ENCODE measurements at places on chromosomes 5 and 9.
A peak's percentile ranks its signal among the peaks of the same experiment; 100 is the strongest.

- DNase-seq = no peak
These were observed 310.1 kb downstream of the ZNF608 start for GRCh38 chr5:124436294-124436693.

- no peak for DNase-seq
These were observed 19.7 kb upstream of the SNCAIP start for GRCh38 chr5:122292332-122292731.

DNA sequence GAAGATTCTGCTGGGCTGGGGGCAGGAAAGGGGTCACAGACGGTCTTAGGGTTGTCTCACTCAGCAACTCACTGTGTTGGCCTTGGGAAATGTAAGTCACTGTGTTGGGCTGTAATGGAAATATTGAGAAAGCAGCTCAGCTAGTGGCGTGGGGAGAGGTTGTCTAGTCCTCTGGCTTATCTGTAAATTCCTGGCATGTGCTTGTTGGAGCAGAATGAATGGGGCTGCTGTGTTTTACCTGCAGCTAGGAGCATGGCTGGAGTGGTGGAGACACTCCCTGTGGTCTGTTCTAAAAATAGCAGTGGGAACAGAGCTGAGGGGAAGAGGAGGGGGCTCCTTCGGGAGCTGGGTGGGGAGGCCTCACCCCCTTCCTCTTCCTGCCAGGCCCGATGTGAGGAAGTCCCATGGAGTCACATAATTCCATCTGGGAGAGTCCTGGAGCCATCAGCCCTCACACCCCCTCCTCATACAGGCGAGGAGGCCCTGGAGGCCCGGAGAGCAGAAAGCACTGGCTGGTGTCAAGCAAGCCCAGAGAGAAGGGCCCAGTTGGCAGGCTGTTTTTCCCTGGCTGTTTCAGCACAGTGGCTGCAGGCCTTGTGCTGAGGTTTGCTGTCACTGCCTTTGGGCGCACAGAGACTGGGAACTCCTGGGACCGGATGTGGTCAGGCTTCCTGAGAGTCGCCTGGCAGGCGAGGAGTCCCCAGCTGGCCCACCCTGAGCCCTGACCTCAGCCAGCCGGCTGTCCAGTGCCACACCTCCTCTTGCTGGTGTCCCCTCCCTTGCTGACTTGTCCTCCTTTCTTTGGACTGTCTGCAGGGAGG, 84.9 kb downstream of the RGS3 start:
- peak; percentile 72 for DNase-seq

DNA sequence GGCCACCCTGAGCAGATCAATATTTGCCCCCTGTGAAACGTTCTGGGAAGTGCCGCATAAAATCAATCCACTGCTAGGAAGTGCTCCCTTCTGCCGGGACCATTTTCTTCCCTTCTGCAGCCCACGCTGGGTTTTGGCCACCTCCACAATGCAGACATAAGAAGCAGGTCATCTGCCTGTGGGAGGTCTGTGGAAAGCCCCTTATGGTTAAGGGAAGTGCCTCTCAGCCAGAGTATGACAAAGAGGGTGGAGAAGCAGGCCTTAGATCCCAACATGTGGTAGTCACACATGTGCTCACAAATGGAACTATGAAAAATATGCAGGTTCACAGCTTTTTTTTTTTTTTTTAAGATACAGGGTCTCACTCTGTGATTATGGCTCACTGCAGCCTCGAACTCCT, 82.8 kb downstream of the SLC1A3 start:
- DNase-seq = no peak

DNA sequence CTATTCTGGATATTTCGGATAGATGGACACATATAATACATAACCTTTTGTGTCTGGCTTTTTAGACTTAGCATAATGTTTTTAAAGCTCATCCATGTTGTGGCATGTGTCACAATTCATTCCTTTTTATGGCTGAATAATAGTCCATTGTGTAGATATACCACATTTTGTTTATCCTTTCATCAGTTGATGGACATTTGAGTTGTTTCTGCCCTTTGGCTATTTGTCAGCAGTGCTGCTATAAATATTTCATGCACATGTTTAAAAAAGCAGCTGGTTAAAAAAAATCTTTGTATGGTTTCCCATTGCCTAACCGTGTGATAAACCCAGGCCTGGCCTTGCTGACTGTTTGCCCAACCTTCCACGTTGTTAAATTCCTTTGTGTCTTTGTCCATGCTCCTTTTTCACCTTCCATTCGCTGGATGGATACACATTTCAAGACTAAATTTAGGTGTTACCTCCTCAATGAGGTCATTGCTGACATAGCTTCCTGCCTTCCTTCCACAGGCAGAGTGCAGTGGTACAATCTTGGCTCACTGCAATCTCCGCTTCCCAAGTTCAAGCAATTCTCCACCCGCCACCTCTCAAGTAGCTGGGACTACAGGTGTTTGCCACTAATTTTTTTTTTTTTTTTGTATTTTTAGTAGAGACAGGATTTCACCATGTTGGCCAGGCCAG, 11.3 kb downstream of the GDA start:
- DNase-seq = no peak

DNA sequence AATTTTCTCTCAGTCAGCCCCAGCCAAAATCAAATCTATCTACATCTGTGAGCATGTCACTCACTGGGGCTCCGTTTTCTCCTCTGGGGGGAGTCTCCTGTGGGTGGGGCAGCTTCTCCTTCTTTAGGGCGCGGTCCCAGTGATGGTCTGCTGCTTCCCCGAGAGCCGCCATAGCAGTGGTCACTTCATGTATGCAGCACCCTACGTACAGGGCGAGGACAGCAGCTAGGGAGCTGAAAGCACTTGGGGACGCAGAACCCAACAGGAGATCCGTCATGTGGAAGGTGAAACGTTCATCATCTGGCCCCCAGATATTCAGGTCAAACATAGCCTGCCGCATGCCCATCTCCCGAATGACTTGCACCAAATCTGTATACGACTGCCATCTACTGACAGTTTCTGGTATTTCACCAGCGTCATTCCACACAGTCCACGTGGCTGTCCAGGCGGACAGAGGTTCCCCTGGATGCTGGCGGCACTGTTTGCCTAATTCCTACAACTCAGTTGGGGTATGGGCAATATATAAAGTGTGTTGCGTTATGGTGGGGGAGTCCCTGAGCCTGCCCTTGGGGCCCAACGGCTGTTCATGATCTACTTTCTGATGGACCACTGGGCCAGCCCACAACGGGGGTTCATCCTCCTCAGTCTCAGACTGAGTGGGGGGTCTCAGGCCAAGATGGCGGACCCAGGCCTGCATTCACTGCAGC, 795.0 kb downstream of the EFNA5 start:
- DNase-seq = no peak

- DNase-seq = no peak
These were observed 194.7 kb downstream of the GLIS3 start for GRCh38 chr9:4105183-4105582.

- peak; percentile 30 for DNase-seq
These were observed 70.8 kb upstream of the UNC5A start for GRCh38 chr5:176739461-176740051.

DNA sequence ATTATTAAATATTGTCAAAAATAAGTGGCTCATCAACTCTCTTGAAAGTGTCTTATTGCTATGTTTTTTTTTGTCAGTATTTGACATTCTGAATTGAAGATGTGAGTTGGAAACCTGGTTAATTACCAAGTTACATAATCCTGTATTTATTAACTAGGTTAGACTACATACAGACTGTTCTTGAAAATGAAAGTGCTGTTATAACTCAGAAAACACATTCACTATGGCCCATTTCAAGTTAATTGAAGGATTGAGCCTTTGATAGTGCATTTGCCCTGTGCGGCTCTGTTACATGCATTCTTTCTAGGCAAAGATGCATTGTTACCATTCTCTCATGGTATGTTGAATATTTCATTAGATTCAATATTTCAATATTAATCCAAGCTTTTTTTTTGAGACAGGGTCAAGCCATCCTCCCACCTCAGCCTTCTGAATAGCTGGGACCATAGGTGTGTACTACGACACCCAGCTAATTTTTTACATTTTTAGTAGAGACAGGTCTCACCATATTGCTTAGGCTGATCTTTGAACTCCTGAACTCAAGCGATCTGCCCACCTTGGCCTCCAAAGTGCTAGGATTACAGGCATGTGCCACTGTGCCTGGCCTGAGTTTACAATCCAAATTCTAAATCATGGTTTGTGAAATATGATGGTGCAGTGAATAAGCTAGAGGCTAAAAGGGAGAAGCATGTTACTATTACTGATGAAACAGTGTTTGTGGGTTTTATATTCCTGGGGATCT, 10.0 kb downstream of the CTNNA1 start:
- DNase-seq = peak; percentile 31

DNA sequence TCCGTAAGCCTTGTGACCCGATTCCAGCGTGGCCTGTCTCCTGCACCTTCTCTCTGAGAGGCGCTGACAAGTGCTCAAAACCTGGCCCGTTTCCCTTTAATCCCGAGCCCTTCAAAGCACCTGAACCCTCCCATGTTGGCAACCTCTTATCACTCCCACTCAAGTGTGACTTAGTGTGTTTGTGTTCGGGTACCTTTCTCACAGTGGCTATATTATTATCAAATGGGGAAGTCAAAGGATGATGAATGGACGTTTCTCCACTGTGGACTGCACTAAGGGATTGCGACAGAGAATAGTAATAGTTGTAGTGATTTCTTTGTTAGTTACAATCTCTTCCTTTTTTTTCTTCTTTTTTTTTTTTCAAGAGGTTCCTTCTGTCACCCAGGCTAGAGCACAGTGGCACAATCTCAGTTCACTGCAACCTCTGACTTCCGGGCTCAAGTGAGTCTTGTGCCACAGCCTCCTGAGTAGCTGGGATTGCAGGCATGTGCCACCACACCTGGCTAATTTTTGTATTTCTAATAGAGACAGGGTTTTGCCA, 65.4 kb upstream of the TNFSF8 start:
- no peak for DNase-seq

DNA sequence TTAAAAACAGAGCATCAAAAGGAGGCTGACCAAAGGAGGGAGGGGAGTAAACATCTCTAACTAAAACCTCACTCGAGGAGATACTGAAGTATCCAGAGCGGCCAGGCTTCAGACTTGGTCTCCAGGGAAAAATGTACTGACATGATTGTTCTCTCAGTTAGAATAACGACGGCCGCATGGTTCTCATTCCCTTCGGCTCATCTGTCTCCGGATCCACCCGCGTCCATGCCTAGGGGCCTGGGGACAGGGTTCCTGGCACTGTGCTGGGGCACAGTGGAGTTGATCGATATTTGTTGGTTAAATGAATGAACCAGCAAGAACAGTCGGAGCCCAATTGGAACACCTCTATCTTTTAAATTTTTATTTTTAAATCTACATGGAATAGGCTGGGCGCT, 167.1 kb upstream of the PHYKPL start:
- DNase-seq = peak; percentile 18

GRCh38 chr5:11084111-11084510, 323.1 kb upstream of the DAP start:
- DNase-seq = no peak

DNA sequence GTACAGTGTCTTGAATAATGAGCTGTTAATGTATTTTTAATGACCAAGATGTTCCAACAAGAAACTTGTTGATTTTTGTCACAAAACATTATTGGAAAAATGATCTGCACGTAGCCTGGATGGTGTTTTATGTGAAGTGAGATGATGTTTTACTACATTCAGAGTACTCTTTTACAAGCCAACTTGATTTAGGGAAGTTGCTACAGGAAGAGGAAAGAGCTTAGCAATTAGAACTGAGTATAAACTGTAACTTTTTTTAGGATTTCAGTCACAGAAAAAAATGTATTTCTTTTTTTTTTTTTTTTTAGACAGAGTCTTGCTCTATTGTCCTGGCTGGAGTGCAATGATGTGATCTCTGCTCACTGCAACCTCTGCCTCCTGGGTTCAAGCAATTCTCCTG, 113.6 kb upstream of the ADRA1B start:
- DNase-seq = no peak

DNA sequence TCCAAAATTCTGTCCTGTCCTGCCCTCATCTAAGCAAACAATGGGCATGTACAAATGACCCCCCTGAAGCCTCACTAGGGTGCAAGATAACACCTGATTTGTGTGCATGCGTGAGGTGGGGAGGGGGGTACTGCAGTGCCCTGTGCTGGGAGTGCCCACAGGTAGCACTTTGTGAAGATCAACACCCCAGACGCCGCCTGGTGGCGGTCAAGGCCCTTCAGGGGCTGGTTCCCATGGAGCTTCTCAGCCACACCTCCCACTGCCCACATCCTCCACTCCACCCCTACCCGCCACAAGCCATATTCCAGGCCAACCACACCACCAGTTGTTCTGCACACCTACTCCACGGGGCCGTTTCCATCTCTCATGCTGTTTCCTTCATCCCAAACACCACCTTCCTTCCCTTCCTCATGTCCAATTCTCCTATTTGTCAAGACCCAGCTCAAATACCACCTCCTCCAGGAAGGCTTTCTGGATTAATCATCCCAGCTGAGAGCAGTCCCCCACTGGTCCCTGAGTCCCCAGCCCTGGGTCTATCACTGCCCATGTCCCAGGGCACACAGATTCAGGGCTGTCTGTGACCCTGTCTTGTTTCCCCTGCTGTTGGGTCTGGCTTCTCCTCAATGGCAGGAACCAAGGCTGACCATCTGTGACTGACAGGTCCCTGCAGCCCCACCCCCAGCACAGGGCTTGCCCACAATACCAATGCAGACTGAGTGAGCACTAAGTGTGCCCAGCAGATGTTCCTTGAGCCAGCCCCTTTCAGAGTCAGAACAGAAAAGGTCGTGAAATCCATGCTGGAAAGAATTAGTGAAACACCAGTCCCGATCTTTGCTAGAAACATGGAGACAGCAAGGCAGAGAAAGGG, 178.4 kb downstream of the PAX5 start:
- DNase-seq = no peak

DNA sequence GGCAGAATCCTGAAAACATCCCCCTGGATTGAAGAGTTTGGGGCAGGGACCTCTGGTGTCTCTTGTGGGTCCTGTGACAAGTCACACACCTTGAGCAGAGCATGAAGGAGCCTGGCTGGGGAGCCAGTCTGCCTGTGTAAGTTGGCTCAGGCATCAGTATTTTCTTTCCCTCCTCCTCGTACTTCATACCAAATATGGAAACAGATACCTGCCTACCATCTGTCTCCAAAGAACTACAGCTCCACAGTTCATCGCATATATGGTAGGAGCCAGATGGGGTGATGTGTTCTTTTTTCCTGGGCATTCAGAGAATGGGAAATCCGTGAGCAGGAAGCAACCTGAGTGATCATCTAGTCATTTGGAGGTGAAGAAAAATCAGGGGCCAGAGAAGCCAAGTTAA, 177.3 kb upstream of the RAD23B start:
- DNase-seq = no peak

GRCh38 chr9:76423216-76424177, 29.3 kb upstream of the RFK start:
- no peak for DNase-seq

DNA sequence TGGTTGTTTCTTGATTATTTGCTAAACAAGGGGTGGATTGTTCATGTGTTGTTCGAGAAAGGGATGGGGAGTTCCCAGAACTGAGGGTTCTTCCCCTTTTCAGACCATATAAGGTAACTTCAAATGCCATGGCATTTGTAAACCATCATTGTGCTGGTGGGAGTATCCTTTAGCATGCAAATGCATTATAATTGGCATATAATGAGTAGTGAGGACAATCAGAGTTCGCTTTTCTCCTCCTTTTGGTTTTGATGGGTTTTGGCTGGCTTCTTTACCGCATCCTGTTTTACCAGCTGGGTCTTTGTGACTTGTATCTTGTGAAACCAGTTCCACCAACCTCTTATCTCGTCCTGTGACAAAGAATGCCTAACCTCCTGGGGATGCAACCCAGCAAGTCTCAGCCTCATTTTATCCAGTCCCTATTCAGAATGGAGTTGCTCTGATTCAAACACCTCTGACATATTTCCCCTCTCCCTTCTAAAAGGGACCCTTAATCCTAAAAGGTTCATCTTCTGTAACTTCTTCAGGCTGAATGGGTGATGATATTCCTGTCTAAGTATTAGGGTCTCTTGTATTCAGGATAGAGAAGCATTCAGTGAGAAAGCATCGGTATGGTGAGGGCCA, 8.7 kb upstream of the FBN2 start:
- no peak for DNase-seq
